ENCODE measurements at places on chromosomes 13 and 19.
A peak's percentile ranks its signal among the peaks of the same experiment; 100 is the strongest.

- no peak for DNase-seq
These were observed 23.8 kb downstream of the ZSWIM9 start for GRCh38 chr19:48194041-48194843.

DNA sequence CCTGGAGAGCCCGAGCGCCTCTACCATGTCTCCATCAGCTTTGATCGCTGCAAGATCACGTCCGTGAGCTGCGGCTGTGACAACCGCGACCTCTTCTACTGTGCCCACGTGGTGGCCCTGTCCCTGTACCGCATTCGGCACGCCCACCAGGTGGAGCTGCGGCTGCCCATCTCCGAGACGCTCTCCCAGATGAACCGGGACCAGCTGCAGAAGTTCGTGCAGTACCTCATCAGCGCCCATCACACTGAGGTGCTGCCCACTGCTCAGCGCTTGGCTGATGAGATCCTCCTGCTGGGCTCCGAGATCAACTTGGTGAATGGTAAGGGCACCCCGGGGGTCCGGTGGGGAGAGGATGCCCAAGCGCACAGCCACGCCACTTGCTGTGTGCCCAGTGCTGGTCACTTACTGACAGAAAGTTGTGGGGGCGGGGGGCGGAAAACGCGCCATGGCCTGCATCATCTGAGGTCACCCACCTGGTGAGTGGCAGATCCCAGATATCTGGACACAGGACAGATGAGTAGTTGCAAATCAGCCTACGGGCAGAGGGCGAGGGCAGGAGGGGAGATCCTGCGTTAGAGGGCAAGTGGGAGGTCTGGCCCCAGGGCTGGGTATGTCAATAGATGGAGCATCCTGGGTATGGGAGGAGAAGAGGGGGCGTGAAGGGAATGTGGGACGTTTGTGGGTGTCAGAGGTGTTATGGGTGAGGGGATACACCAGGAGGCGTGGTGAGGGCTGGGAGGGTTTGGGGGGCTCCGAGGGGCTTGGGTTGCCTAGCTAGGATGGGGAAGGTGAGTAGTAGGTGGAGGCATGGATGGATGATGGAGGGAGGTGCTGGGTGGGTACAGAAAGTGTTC, 9.8 kb downstream of the ZSWIM4 start:
- no peak for DNase-seq

- DNase-seq: no peak
These were observed 15.8 kb downstream of the NFIX start for GRCh38 chr19:13010992-13011652.

DNA sequence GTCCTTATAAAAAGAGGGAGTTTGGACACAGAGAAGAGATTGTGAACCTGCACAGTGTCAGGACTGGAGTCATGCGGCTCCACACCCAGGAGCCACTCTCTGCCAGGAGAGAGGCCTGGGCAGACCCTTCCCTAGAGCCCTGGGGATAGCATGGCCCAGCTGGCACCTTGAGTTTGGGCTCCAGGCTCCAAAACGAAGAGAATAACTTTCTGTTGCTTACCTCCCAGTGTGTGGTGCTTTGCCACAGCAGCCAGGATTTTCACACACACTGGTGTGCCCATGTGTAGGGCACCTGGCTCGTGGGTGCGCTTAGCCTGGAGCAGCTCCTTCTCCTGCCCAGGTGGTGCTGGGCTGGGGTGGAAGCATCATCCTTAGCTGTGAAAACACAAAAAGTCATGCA, 344.3 kb downstream of the TEX29 start:
- DNase-seq: no peak

DNA sequence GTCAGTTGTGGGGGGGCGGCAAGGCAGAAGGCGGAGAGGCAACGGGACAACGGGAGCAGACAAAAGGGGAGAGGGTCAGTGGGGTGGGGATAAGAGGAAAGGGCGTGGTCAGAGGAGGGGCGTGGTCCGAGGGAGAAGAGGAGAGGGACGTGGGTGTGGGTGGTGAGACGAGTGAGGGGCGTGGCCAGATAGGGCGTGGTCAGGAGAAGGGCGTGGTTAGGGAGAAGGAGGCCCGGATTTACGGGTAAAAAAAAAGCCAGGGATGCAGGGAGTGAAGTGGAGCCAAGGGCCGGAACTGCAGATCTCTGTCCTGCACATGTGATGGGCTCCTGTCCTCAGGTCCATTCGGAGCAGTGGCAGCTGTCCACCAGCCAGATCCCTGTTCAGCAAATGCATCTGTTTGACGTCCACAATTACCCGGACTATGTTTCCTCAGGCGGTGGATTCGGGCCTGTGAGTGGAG, 21.5 kb downstream of the CPT1C start:
- no peak for DNase-seq

- DNase-seq: no peak
These were observed 21.2 kb downstream of the CAPN12 start for GRCh38 chr19:38722947-38723605.

GRCh38 chr13:26377038-26377437, 123.1 kb downstream of the CDK8 start:
- DNase-seq: no peak

DNA sequence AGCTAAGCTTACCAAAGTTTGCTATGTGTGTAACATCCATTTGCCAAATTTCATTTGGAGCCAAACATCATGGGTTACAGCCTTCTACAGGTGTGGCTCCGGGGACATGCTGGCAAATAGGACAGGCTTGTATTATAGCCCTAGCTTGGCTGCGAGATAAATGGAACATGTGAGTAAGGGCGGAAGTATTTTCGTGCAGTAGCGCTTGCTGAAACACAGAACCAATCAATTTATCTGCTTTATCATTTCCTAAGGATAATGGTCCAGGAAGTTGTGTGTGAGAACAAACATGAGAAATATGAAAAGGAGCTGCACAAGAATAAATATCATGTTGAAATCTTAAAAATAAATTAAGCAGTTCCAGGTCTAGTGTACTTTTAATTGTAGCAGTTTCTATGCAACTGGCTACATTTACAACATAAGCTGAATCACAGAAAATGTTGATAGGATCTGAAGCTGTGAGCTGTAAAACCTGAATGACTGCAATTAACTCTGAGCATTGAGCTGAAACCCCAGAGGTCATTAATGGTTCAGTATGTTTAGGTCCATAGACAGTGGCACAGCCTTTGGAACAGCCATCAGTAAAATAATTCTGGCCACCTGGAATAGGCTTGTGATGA, 22.2 kb upstream of the ZNF100 start:
- DNase-seq: no peak

GRCh38 chr19:21581646-21582240, 76.3 kb downstream of the ZNF429 start:
- no peak for DNase-seq

DNA sequence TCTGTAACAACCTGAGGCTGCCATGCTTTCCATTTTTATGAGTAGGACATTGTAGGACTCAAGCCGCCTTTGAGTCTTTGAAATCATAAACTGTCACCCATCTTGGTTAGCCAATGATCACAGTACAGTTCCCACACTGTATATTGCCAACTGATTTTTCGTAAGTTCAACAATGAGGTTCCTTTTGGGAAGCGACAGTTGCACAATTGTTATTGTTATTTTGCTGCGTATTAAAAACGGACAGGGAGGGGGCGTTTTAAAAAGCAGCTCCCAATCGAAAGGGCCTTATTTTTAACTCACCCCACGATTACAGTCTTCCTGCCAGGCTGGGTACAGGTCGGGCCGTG, 601 bp downstream of the SLC46A3 start:
- DNase-seq: no peak

DNA sequence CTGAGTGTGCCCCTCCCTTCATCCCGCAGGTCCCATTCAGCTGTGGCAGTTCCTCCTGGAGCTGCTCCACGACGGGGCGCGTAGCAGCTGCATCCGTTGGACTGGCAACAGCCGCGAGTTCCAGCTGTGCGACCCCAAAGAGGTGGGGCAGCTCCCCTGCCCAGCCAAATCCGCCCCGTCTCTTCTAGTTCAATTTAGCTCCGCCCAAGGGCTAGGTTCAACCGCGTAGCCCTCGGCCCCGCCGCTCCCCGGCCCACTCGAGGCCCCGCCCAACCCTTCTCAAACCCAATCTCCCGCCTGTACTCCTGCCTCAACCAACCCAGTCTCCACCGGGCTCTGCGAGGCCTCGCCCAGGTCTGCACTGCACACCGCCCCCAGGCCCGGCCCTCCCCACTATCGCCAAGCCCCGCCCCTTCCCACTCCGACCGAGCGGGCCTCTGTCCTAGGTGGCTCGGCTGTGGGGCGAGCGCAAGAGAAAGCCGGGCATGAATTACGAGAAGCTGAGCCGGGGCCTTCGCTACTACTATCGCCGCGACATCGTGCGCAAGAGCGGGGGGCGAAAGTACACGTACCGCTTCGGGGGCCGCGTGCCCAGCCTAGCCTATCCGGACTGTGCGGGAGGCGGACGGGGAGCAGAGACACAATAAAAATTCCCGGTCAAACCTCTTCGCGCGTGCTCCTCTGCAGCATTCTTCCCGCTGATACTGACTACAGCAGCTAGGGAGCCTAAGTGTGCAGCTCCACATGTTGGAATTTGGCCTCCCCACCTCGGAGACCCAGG, 2.9 kb downstream of the ETV2 start:
- peak; percentile 68 for DNase-seq

DNA sequence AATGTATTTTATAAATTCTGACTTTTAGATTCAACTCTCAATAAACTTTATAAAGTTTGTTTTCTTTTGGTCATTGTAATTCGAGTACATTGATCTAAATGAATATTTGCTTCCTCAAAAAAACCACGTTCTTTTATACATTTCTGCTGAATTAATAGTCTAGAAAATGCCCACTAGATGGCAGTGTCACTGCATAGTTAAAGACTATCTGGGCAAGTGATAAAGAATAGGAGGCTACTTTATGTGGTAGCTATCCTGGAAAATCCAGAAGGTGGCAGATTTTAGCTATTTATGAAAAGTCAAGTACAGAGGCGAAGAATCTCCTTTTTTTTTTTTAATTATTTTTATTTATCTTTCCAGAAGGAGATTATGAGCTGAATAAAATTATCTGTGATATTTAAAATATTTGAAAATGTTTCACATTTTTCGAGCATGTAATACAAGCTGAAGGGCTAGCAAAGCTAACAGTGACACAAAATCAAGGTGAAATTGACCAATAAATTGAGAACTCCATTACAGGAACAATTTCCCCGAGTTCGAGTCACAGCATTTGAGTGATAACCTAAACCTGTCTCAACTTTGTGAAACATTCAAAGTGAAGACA, 221.8 kb downstream of the OLFM4 start:
- DNase-seq: peak; percentile 86

DNA sequence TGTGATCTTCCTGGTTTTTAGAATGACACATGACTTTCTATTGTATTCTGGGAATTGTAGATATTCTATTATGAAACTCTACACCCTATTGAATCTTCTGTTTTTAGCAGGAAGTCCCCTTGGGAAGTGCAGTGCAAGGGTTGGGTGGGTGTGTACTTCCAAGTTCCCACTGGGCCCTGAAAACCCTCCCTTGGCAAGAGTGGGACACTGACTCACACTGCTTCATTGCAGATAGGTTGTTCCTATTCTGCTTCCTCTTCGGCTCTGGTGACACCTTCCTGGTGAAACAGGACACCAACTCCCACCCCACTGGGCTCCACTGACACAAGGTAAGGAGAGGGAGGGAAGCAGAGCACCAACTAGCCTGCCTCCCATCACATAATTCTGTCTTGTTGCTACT, 121.8 kb downstream of the KCTD12 start:
- no peak for DNase-seq

- DNase-seq: no peak
These were observed 1.7 kb downstream of the GNG7 start for GRCh38 chr19:2700660-2701360.

DNA sequence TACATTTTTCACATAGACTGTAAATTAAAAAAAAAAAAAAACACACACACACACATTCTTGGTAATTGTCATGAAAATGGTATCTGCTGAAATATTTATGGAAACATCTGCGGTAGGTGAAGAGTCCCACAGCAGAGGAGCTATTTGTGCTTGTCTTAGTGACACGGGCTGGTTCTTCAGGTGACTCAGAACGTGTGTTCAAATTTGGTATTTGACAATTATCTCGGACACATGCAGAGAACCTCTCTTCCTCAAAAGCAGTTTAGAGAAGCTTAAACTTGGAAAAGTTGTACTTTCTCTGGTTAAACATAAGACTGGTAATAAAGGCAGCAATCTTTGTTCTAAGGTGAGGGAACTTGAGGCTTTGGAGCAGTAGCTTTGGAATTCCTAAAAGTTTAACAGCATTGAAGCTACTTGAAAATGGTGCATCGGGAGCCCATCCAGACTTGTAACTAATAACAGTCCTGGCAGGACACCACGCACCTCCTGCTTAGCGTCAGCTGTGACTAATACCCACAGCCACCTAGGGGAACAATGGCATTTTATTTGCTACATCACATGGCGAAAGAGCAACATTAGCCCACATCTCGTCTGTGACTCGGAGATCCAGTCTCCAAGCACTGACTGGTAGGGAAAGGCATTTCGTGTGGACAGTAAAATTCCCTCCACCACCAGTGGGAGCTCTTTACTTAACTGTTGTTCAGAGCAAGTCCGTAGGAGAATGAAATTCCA, 1505.1 kb upstream of the SLC10A2 start:
- peak; percentile 58 for DNase-seq

GRCh38 chr19:2524840-2525723, 49.2 kb downstream of the GADD45B start:
- DNase-seq: no peak

GRCh38 chr13:99548448-99548847, 47.2 kb downstream of the TM9SF2 start:
- DNase-seq: no peak

- no peak for DNase-seq
These were observed 42.6 kb upstream of the ZNF91 start for GRCh38 chr19:23437901-23438300.

DNA sequence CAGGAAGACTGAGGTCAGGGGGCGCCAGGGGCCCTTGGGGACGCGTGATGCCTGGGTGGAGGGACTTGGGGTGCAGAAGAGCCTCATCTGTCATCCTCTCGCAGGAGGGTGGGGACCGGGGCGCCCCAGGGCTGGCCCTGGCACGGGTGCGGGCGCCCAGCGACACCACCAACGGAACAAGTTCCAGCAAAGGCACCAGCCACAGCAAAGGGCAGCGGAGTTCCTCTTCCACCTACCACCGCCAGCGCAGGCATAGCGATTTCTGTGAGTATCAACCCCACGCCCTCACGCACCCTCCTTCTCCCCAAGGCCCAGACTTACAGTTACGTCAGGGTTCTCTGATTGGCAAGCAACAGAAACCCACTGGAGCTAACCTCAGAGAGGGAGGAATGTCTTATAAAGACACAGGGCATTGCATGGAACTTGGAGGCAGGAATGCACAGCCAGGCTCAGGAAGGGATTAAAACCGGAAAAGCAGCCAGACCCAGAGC, 29.4 kb downstream of the MARK4 start:
- DNase-seq: no peak

DNA sequence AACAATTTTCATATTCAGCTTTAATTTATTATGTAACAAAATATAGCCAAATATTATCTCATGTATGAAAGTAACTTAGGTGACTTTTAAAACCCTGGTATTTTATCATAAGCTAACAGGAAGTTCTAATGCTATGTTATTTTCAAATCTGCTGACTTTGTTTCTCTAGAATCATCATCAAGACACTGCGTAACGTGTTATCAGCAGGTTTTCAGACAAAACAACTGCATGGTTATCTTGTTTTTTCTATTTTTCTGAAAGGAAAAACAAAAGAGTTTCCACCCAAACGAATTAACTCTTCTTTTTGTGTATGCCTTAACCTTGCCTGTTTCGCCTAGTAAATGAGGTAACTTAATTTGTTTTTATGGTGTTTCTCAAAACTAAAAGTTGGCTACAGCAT, 156.3 kb downstream of the TBC1D4 start:
- no peak for DNase-seq

- DNase-seq: no peak
These were observed 8.7 kb downstream of the GPR32 start for GRCh38 chr19:50778906-50779430.
